HAP-1 (cell line): ENCODE measurements at places on chromosomes 3 and 15.

DNA sequence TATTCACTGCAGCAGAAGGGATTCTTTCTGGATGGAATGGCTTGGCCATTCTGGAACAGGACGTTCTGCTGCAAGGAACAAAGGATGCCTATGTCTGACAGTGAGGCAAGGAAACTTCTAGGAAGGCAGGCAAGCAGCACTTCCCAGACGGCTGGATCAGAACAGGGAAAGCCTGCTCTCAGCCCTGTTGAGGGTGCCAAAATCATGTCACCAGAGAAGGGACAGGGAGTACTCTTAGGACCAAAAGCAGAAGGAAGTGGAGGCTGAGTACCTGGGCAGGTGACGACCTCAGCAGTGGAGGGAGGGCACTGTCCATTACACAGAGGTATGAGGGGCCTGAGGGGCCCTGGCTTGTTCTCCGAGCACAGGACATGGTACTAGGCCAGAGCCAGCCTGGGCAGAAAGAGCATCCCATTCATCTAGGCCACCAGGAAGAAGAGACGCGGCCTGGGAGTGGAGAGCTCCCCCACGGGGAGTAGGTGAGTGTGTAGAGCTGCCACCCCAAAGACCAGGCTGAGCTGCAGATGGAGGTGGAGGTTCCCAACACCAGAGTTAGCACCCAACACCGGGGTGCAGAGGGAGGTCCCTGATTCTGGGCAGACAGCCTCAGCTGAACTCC is 9.6 kb downstream of the KLF15 start:
- DNase-seq: no peak

GRCh38 chr3:39067286-39067685 is 15.5 kb downstream of the WDR48 start:
- no peak for DNase-seq

GRCh38 chr3:108006881-108007331 is 83.9 kb downstream of the CD47 start:
- no peak for DNase-seq

GRCh38 chr3:194404365-194405140 is 5.5 kb upstream of the GP5 start:
- peak; percentile 57 for DNase-seq

- DNase-seq: no peak
Measured at GRCh38 chr3:157128771-157129681, 30.9 kb downstream of the CCNL1 start.

GRCh38 chr15:63287109-63287508 is 9.7 kb downstream of the APH1B start:
- DNase-seq: no peak

- peak; percentile 32 for DNase-seq
Measured at GRCh38 chr3:66498687-66499621, 1.9 kb downstream of the LRIG1 start.

DNA sequence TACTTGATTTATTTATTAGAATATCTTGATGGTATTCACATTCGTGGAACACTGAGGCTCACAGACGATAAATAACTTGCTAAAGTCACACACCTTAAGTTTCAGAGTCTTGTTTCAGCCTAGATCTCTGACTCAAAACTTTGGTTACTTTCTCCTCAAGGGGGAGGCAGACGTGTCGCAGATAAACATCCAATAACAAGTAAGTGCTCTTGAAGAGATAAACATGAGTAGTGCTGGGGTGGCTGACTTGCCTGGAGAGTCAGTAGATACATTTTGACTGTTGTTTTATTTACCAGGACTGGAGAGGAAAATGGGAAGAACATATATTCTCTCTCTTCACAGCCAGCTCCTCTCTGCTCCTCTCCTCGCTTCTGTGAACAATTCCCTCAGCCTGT is 31.3 kb downstream of the FBXO45 start:
- DNase-seq: no peak

DNA sequence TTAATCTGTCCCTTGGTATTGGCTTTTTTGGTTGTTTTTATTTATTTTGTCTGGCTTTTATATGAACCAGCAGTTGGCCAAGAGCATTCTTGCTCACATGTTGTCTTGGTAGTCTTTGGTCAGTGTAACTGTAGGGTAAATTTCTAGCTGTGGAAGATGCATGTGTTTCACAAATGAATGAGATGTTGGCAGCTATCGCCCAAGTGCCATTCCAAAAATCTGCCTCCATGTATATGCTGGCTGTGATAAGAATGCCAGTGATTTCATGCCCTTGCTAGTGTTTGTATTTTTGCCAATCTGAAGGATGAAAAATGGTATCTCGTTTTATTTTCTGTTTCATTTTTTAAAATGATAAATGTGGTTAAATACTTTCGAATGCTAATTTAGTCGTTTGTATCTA is 50.1 kb downstream of the TLNRD1 start:
- DNase-seq: no peak

DNA sequence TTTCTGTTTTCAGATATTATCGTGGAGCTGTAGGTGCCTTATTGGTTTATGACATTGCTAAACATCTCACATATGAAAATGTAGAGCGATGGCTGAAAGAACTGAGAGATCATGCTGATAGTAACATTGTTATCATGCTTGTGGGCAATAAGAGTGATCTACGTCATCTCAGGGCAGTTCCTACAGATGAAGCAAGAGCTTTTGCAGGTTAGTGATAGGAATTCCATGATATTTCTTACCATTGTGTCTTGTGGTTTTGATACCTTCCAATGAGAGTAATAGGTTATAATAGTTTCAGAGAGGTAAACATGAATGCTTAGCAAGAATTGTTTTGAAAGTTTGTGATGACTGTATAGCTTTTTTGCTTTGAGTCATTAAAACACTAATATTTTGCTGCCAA is 8.5 kb downstream of the RAB11A start:
- no peak for DNase-seq

DNA sequence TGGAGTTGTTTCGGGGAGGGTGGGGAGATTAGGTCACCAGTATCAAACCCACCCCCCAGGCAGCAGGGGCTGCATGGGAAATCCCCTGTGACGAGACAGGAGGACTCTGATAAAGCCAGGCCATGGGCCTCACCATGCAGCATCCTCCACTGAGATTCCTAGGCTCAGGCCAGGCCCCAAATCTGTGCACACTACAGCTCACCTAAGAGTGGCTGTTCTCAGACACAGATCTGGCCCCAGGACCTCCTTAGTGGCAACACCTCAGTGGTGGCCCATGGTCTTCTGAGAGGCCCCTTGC is 29.0 kb downstream of the PXYLP1 start:
- DNase-seq: no peak

DNA sequence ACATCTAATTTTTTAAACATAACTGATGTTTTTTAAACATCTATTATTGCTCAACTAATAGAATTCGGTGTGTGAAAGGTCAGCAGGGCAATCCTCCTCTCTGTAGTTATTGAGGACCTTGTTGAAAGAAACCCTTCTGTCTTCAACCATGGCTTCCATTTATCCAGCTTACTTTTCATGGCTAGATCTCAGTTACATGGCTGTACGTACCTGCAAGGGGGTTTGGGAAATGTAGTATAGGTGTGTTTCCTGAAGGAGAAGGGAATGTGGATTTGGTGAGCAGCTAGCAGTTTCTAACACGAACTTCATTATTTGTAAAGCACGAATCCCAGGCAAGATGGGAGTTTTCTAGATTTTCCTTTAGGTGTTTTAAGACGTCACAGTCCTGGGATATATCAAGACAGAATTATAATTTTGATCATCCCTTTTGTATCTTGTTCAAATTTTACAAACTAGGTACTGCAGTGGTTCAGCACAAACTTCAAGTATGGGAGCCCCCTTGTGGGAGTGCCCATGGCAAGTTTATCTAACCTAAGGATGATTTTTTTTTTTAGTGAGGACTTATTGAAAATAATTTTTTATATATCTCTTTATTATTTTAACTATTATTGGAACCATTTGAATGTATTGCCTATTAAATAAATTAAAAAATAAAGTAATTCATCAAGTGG is 41.6 kb downstream of the FBXL2 start:
- no peak for DNase-seq

GRCh38 chr3:170910542-170910941 is 2.1 kb upstream of the EIF5A2 start:
- DNase-seq: no peak

GRCh38 chr3:105465251-105465853 is 98.6 kb downstream of the ALCAM start:
- DNase-seq: no peak

DNA sequence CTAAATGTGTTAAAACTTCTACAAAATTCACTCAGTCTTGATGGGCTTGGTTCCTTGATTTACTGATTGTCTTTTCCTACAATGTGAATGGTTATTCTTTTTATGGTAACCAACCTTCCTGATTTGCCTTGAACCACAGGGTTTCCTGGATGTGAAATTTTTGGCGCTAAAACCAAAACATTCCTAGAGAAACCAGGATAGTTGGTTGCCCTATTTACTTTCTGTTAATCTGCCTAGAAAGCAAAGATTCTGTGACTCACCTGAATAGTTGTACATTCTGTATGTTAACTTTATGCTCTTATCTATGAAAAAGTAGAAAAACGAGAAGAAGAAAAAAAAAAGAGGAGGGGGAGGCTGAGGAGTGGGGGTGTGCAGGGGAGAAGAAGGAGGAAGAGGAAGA is 23.2 kb upstream of the RBP2 start:
- DNase-seq: no peak

DNA sequence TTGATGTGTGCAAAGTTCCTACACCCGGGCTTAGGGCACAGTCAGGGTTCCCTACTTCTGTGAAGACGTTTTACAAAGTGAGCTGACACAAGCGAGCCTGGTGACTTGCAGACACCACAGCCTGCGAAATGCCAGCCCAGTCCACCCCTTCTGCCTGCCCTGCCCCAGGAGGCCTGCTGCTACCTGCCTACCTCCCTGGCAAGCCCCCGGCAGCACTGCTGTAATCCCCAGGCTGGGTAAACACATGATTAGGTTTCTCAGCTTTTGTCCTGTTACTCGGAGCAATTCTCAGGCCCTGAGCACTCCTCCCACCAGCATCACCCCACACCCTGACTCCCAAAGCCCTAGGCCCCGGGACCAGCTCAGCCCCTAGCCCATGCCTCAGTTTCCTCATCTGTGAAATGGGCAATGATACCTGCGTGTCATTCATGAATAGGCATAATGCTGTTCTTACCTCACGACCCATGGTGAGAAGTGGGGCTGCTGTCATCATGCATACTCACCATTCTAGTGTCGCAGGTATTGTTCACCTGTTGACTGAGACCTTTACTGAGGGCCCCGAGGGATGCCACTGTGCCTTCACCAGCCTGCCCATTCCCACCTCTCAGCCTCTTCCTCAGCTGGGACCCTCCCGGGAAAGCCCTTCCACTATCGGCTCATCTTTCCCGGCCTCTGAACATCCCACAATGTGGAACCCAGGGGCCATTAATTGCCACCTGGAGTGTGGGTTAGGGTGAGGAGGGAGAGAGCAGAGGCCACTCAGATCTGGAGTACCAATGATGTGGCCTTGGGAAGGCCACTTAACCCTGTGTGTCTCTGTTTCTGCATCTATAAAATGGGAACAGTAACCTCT is 31.5 kb upstream of the SLC6A6 start:
- no peak for DNase-seq

DNA sequence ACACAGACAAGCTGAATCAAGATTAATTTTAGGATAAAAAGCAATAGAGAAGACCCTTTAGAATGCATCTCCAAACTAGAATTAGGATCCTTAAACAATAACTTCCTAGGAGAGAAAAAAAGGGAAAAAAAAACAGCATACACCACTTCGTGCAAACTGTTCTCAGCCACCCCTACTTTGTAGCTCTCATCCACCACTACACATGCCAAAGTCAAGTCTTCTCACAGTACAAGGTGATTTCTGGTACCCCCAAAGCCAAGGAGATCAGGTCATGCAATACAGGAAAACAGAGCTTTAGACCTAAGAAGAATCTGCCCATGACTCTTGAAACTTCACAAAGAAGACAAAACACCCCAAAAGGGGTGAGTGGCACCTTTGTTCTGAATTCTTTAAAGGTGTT is 166.9 kb downstream of the SUCNR1 start:
- DNase-seq: no peak

DNA sequence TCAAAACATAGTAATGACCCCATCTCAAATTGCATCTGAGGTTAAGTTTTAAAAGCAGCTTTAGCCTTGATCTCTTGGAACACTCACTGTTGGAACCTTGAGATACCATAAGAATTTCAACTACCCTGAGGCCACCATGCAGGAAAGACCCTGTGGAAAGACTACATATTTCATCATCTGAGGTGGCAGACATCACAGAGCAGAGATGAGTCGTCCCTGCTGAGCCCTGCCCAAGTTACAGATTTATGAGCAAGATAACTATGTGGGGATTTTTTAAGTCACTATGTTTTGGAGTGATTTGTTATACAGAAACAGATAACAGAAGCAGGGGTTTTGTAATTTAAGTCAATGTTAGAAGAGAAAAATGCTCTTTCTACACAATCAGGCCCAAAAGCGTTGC is 168.4 kb downstream of the STAC start:
- DNase-seq: no peak

- DNase-seq: no peak
Measured at GRCh38 chr15:62637574-62637897, 405.0 kb upstream of the TPM1 start.

DNA sequence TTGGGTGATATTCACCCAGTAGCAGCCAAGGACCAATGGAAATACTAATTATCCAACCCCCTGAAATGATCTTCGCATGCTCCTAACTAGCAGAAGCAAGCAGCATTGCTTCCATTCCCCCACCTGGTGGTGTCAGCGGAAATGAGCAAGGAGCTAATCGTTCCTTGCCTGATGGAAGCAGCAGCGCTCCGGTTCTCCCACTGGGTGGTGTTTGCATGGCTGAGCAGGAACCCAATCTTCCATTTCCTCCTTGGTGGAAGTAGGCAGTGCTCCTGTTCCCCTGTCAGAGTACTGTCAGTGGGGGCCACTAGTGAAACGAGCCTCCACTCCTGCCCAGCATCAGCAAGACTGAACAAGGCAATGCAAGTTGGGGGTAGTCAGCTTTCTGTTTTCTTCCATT is 311.5 kb downstream of the CACNA2D3 start:
- DNase-seq: peak; percentile 57

DNA sequence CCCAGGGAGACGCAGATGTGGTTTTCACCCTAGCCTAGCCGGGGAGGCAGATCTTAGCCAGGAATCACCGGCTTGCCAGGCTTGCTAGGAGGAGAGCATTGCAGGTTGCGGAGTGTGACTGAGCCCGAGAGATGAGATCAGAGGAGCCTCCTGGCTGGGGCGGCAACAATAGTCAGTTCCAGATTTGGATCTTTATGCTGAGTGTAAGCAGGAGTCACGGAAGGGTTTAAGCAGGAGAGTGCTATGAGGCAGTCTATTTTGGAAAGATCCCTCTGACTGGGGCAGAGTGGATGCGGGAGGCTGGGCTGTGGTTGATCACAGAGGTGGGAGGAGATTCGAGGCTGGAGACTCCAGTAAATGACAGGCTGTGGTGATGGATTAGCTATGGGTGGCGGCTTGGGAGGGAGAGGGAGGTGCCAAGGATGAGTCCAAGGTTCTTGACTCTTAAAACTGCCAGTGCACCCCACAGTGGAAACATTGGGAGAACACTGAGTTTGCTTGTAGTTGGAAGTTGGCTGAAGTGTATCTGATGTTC is 10.4 kb upstream of the BAHD1 start:
- no peak for DNase-seq

- no peak for DNase-seq
Measured at GRCh38 chr15:97023488-97023844, 693.0 kb downstream of the NR2F2 start.

- no peak for DNase-seq
Measured at GRCh38 chr15:75213768-75214221, 12.1 kb downstream of the C15orf39 start.
